ENCODE measurements at places on chromosomes 5 and 9.

- no peak for DNase-seq
These were observed 81.8 kb downstream of the PRDM6 start for GRCh38 chr5:123170816-123171215.

GRCh38 chr5:88825584-88826315 lies 57.2 kb downstream of the MEF2C start:
- no peak for DNase-seq

GRCh38 chr5:58187432-58188261 lies 272.2 kb downstream of the PLK2 start:
- DNase-seq, result no peak

DNA sequence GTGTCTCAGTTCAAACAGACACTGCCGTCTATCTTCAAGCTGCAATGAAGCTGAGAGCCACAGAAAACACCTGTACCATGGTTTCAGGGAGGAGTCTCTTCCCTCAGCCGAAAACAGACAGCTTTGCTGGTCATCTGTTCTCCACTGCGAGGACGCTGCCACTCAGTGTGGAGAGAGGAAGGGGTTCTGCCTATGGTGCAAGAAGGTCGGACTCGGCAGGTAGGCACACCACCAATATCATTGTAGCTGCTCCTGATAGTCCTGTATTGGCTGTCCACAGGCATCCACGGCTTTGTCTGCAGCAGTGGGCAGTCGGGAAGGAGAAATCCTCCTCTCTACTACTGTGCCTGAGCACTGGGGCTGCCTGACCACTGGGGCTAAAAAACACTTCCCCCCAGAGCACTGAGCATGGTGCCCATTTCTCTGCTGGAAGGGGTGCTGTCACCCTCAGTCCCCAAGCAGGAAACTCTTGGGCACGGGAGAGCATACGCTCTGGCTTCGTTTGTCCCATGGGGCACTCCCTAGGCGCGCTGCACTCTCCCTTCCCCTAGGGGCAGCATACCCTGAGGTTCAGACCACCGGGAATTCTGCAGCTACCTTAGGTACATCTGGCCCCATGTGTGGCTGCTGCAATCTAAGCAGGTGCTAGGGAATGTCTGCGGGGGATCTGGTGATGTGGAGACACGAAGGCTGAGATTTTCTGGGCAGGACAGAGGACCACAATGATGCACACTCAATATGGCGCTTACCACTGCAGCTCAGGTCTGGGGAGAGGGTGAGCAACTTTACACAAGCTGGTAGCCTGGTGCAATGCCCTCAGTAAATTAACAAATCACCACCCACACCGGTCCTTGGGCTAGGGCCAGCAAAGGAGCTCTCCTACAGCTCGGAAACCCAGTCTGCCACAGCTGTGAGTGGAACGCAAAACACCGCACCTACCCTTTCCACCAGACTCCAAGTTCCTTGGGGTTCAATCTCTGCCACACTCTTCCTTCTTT lies 880.9 kb upstream of the SEMA6A start:
- no peak for DNase-seq

GRCh38 chr5:136780518-136780917 lies 415.2 kb upstream of the TRPC7 start:
- no peak for DNase-seq

GRCh38 chr9:133115604-133116345 lies 5.3 kb downstream of the RALGDS start:
- DNase-seq, result peak; percentile 89

DNA sequence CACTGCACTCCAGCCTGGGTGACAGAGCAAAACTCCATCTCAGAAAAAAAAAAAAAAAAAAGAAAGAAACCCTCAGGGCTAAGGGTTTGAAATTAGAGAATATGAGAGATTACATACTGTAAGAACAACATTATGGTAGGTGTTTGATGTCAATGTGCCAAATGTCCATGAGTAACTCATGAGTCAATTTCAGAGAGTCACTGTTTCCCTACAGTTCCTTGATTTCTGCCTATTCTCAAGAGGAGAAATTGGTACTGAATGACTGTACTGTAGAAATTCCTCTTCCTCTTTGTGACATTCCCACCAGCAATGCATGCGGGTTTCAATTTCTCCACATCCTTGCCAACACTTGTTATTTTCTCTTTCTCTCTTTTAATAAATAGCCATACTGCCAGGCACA lies 35.2 kb downstream of the MARVELD2 start:
- no peak for DNase-seq

- DNase-seq, result no peak
These were observed 1.4 kb downstream of the PCDHA13 start for GRCh38 chr5:140883373-140883772.

DNA sequence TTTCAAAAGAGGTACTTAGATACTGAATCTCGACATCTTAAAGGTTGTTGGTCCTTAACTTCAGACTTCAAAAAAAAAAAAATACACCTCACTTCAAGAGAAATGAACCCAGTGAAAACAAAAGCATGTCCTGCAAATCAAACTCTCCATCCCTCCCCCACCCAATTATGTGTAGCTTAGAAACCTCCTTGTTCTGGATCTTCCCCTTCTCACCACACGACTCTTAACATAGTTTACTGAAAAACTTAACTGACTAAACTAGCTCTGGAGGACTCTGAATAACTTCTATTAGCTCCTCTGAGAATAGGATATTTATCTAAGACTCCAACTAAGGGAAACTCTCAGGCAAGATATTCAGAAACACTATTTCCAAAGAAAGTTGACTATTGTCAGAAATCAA lies 48.7 kb upstream of the HK3 start:
- DNase-seq, result no peak

GRCh38 chr9:129505270-129505902 lies 115.5 kb downstream of the C9orf50 start:
- no peak for DNase-seq

GRCh38 chr5:178330791-178331404 lies 98.3 kb upstream of the PHYKPL start:
- no peak for DNase-seq

DNA sequence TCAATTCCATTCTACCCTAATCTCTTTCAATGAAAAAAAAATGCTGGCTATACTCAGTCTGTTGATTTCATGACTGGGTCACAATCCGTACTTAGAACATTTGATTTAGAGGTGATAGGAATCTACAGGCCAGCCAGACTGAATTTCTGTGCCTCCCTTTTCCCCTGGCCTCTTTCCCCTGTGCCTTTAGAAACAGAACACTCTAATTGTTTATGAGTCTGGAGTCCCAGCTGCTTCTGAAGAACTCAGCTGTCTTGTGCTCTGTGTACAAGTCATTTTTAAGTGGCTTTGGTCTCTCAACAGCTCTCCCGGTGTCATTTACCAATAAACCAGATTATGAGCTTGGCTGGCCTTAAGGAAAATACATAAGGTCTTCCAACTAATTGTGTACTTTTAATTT lies 94.1 kb upstream of the ITGA2 start:
- no peak for DNase-seq

GRCh38 chr5:38871790-38872551 lies 26.2 kb downstream of the OSMR start:
- DNase-seq, result no peak

DNA sequence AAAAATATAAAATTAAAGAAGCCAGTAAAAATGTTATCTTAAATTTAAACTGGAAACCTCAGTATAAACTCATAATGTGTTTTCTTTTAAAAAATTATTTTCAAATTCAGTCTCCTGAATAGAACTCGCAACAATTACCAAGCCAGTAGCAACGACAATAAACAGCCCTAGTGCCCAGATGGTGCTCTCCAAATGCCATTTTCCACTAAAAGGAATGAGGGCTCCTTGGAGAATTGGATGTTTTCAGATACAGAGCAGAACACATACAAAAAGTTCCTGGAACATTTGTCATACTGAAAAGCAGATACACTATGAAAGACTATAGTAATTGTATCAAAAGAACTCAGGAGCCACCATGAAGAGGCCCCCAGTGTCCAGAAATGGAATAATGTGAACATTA lies 97.4 kb downstream of the TMC1 start:
- DNase-seq, result no peak

DNA sequence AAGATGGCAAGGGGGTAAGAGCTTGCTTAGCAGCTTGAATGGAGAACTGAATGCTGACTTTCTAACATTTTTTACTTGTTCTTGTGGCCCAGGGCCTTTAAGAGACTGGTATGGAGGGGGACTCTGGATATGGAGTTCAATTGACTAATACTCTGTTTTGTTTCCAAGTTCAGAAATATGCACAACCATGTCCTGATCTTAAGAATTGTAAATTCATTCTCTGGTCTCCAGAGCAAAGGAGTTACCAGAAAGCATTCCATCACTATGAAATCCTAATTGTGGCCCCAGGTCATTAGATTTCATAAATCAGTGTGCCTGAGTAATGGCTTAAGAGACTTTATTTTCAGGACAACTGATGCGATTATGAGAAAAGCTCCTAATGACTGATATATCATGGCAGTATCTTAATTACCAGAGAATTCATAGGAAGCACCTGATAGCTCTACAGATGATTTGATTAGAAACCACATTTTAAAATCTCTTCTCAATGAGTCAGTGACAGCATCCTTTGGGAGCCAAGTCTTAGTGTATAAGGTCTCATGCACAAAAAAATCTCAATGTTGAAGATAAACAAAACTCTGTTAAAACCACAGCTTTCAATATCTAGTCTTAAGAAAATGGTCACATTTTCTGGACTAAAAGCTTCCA lies 613.6 kb upstream of the KLF4 start:
- DNase-seq, result no peak

GRCh38 chr9:128835246-128836210 lies 5.9 kb upstream of the SPOUT1 start:
- DNase-seq, result no peak

DNA sequence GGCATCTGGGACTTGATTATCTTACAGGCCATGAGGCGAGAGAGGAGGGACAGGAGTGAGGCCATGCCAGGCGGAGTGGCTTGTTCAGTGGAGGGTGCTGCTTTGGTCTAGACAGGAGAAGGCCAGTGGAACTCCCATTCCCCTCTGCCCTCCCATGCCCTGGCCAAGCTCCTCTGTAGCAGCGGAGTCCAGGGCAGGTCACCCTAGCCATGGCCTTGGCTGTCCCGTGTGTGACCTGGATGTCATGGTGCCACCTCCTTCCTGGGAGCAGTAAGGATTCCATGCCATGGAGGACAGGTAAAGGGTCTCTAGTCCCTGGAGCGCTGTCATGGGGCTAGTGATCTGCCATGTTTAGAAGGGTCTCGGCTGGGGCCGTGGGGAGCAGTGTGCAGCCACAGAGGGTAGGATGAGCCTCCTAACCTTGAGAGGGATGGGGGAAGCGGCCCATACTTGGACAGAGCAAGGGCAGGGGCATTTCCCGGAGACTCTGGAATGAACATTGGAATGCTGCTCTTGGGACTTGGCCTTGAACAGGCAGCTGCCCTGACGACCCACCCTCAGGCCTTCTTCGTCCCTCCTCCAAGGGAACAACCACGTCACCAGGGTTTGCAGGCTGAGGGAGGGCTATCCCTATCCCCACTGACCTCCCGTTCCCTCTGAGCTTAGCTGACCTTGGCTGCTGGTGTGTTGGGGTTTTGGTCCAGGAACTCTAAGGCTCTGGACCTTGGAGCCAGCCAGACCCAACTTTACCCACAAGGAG lies 100.4 kb downstream of the DAB2IP start:
- no peak for DNase-seq

DNA sequence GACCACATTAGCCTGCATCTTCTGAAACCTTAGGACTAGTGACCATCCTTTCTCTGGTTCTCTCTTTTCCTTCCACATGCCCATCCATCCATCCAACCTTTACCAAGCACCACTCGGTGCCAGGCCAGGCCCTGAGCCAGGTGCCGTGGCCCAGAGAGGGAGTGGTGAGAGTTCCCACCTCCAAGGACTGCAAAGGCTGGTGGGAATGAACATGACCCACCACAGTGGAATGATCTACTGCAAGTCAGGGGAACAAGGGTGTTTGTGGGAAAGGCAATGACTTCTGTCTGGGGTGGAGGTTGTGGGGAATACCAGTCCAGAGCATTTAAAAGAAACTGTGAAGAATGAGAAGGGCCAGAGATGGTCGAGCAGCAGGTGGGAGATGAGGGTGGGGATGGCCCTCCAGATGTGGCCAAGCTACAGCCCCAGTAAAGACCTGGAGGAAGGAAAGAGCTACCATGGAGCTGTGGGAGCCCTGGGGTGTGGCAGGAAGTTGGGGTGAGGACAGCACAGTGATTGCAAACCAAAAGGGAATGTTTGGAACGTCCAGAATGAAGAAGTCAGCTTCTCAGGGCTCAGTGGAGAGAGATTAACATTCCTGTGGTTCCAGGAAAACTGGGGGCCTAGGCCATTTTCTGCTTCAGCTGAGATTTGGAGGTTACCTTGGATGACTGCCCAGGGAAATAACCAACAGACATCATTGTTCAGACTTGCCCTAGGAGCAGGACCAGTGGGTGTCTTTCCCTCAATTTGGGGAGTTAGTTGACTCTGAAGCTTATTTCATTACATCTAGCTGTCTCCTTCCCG lies 30.7 kb upstream of the CORO2A start:
- DNase-seq, result no peak

DNA sequence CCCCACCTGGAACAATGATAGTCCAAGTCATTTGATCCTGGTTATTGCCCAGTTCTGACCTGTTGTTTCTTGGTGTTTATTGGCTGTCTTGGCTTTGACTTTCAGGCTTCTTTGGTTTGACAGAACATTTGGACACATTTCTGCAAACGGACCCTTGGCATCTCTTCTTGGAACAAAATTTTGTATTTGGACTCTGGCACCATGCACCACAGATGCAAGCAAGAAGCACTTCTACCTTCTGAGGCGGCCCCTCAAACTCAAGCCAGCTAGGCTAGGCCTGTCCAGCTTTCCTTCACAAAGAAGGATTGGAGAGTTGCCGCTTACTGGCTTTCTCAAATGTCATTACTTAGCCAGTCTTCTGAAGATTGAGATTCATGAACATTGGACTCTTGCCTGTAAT lies 23.1 kb upstream of the FGF10 start:
- DNase-seq, result no peak

DNA sequence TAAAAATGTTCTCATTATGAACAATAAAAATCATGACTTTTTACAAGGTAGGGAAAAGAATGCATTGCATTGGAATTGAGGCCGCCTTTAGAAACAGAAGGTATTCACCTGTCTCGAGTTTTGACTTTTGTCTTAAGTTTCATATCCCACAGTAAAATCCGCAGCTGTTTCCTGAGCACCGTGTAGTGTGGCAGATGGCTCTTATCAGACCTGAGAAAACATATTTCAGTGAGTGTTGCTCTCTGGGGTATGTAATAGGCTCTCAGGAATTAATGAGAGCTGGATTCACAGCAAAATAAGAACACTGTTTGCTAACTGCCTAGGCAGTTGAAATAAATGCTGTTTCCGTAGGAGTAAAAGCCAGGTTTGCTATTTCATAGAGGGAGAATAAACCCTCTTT lies 221.4 kb downstream of the CFAP90 start:
- DNase-seq, result no peak

- DNase-seq, result no peak
These were observed 140.5 kb upstream of the ACOT12 start for GRCh38 chr5:81534441-81534840.

Measured in activated CD4-positive, alpha-beta T cell treated with anti-CD3 and anti-CD28 coated beads, Interleukin-2, Interleukin-4, amounts not matched to agents 100 ng/mL and 50 ng/mL, durations not matched to agents 16 hours and 8 hours (primary cell).